ENCODE measurements at places on chromosomes 5 and 9.

GRCh38 chr5:81553567-81554212, 159.8 kb upstream of the ACOT12 start:
- no peak for DNase-seq

GRCh38 chr9:77399964-77400363, 222.6 kb downstream of the VPS13A start:
- DNase-seq: no peak

- no peak for DNase-seq
Observed at GRCh38 chr5:139149477-139150199, 48.5 kb downstream of the SIL1 start.

DNA sequence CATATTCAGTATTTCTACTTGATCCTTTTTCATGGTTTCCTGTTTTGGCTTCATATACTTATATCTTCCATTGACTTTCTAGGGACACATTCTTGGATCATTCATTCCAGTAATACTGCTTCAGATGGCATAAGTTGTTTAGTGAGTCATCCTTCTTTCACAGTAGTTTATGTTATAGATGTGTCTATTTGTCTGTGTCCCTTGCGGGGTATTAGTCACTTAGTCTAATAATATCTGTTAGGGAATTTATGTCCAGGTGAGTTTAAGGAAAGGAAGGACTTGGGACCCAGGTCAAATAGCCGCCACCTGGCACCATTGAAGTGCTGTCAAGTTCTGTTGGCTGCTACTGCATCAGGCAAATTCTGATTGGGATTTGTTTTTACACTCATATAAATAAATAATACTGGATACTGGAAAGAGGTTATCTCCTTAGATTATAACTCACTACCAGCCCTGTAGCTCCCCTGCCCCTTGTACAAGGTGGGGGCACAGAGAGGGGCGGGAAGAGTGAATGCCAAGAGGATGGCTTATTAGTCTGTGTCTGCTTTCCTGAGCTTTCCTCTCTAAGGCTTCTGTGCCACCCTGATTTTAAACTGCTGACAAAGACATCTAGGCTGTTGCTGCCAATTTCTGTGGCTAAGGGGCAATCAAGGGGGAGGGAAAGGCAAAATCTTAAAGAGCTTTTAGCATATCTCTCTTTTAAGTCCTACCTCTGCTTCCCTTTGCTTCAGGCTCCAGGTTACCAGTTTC, 64.9 kb downstream of the CDC42SE2 start:
- DNase-seq: no peak

GRCh38 chr9:133362359-133363044, 6.2 kb downstream of the SURF2 start:
- no peak for DNase-seq

- no peak for DNase-seq
Observed at GRCh38 chr5:113281194-113281593, 153.6 kb downstream of the TSSK1B start.

- DNase-seq: no peak
Observed at GRCh38 chr5:157342822-157343402, 77.0 kb downstream of the CYFIP2 start.

Measured in CD4-positive, alpha-beta T cell treated with Interleukin-4 for 4 hours (primary cell).